ENCODE measurements at places on chromosomes 1 and 21.

DNA sequence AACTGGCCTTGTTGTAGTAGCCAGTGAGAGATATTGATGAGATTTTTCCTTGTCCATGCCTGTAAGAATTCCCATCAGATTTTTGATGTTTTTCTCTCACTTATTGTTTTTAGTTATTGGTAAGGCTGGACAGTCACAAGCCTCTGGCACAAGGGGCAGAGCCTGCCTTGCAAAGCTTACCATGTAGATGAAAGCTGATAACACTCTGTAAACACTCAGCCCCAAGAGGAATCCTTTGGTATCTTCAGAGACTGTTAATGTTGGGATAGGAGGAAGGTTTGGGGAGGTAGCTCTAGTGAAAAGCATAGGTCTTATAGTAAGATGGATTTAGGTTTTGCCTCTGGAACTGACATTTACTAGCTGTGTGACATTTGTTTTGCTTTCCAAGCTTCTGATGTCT, 37.7 kb downstream of the MARK1 start:
- no peak for DNase-seq

DNA sequence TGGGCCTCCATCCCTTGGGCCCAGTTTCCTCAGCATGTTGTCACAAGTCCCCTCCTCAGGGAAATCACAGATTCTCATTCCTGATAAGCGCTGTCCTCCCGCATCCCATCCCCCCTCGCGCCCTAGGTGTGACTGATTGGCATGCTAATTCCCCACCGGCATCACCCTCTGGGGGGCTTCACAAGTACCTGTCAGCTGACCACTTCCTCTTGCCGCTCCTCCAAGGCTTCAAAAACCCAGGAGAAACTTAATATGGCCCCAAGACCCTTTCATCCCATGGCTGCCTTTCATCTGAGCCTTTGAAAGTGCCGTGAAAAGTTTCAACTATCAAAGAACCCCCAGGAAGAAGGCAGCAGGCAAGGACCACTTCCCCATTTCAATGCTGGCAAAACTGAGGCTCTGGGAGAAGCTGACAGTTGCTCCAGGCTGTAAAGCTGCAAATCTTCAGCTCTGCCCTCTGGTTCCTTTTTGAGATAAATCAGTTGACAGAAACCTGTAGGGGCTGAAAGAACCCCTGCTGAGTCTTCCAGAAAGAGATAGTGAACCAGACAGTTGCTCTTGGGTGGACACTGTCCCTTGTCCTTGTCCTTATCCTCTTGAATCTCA, 12.8 kb upstream of the MIXL1 start:
- DNase-seq = no peak

DNA sequence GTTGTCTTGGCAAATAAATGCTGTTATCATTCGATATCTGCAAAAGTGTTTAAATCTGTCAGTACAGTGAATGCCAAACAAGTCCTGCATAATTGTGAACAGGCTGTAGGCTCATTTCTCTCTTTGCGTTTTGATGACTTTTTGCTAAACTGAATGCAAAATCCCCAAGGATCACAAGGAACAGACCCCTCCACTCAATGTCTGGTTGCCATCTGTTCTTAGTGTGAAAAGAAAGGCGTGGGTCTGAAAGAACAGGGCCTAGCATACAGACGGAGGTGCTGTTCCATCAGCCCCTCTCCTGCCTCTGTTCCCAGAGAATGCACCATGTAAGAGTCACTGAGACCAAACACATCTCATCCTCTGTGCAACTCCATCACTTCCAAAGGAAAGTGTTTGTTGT, 40.4 kb downstream of the EIF2B3 start:
- no peak for DNase-seq

GRCh38 chr1:38662126-38662525, 197.4 kb downstream of the RRAGC start:
- DNase-seq = no peak

GRCh38 chr1:36400825-36401601, 3.3 kb upstream of the LSM10 start:
- DNase-seq = no peak

DNA sequence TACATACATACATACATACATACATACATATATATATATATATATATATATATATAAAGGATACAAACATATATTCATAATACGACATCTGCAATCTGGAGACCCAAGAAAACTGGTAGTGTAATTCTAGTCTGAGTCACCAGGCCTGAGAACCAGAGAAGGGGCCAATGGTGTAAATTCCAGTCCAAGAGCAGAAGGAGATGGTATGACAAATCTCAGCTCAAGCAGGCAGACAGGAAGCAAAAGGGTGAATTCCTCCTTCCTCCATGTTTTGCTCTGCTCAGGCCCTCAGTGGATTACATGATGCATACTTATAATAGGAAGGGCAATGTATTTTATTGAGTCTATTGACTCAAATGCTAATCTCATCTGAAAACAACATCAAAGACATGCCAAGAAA, 1060.4 kb upstream of the TMPRSS15 start:
- DNase-seq = no peak

DNA sequence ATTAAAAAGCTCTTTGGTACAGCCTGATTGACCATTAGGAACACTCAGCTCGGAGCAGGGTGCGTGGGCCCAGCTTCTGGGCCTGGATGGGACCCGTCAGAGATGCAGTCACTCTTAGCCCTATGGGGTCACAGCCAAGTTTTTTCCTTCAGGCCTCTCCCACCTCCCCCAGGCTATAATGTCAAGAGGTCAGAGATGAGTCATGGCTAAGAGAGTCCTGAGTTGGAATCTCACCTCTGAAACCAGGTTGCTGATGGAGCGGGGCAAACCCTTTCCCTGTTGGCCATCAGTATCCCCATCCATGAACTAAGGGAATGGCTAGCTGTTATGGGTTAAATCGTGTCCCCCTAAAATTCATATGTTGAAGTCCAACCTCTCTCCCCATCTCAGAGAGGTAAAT, 195.9 kb upstream of the POU3F1 start:
- no peak for DNase-seq

GRCh38 chr1:162671664-162672410, 39.6 kb downstream of the DDR2 start:
- no peak for DNase-seq

GRCh38 chr1:228898582-228898992, 163.3 kb downstream of the RHOU start:
- no peak for DNase-seq
